Activated CD8-positive, alpha-beta memory T cell treated with anti-CD3 and anti-CD28 coated beads for 24 hours (primary cell): ENCODE measurements at places on chromosomes 12 and 14.

DNA sequence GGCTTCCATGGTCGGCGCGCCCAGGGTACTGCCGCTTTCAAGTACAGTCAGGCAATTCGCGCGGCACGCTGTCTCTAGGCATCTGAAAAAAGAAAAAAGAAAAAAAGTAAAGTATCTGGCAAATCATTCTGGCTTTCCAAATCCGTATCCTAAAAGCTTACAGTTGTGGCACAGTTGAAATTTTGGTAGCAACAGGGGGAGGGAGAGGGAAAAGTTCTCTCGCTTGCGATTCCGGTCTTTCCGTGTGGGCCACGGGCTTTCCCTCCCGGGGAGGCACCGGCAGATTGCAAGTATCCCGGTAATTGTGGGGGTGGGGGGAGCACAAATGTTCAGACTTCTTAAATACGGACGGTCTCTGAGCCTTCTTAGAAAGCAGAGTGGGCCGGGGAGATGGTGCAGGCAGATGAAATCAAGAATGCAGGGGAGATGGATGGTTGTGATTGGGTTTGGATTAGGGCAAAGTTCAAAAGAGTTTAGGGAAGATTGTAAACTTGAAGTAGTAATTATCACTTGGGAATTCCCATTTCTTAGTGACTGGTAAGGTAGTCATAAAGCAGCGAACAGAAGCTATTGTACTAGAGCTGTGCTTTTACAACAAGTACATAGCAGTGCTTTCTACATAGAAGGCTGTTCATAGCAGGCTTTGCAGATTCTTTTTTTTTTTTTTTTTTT, 1.2 kb downstream of the SOCS2 start:
- peak; percentile 64 for DNase-seq

DNA sequence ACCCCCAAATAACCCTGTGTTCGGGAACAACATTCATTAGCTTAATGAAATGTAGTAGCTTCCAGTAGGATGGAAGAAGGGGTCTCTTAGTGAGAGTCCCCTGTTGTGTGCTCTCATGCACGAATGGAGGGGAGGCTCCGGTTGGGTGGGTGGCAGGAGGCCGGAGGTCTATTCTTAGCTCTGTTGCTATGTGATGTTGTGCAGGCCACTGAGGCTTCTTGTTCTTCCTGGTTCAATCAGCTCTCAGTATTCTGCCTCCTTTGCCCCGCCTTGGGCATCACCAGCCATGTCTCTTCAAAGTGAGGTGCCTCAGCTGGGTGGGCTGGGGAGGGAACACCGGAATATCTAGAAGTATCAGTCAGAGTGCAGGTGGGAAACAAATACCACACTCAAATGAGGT, 50.8 kb downstream of the KCNA1 start:
- DNase-seq: no peak

DNA sequence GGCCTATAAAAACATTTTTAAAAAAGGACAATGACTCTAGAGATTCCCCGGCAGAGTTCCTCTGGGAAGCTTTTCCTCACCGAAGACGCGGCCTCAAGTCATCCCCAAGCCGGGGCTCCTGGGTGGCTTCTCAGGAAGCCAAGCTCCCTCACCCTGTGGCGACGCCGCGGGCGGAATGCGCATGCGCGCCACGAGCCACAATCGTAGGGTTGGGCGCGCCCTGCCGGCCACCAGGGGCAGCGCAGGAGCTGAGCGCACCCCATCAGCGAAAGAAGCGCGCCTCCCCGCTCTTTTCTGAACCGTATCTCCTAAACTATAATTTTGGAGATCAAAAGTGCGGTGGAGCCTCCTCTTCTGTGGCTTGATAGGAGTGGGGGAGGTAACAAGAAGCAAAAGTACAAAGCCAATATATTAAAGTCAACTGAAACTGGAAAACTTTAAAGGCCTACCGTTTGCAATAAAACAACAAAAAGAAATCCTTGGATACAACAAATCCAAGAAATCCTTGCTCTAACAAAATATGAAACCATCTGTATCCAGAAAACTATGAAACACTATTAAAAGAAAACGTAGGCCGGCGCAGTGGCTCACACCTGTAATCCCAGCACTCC, 17.4 kb upstream of the CHFR start:
- DNase-seq: peak; percentile 97

DNA sequence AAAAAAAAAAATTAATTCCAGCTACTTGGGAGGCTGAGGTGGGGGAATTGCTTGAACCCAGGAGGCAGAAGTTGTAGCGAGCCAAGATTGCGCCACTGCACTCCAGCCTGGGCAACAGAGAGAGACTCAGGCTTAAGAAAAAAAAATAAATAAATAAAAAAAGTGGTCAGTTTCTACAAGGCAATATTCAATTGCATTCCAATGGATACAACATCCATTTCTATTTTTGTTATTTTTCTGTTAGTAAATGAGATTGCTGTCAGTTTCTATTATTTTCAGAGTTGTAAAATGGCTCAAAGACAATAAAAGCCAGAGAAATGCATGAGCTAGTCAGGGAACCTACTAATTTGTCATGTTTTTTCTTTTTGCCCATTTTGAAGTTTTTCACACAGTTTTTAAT, 119.2 kb downstream of the PDE3A start:
- DNase-seq: no peak

- DNase-seq: no peak
Measured at GRCh38 chr12:116165036-116165425, 112.5 kb downstream of the MED13L start.
